Cortex of kidney (tissue), 1 donor: ENCODE measurements at places on chromosomes 12 and 14.

DNA sequence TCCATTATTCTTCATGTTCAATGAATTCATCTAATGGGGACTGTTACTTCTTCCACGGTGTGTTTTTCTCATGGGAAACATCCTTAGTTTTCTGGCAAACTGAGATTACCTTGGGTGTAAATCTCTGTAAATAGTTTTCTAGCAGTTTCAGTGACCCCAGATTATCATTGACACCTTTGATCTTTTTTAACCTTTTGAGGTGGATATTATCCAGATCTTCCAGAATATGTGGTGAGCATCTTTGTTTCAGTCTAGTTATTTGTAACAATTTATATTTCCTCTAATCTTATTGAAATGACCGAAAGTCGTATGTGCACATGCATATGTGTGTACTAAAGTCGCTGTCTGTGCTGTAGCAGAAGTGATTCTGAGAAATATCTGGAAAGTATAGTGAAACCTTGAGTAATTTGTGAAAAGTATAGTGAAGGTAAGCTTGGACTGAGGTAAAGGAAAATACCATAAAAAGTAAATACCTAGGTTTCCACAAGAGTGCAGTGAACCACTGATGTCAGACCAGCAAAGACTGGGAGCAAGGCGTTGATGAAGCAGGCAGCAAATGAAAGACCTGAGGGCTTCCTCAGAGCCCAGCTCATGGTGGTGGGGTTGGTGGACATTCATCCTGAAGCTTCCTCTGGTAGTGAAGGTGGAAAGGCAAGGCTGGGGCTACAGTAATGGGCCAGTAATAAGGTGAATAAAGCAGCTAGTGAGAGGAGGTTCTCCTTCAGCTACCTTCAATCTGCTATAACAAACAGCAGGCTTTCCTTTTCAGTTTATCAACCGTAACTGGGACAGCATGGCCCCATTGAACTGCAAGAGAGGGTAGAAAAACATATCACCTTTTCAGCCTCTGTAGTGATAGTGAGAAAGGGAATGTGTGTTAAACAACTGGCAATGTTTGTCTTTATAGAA is 480.2 kb upstream of the FBXO33 start:
- no peak for DNase-seq

DNA sequence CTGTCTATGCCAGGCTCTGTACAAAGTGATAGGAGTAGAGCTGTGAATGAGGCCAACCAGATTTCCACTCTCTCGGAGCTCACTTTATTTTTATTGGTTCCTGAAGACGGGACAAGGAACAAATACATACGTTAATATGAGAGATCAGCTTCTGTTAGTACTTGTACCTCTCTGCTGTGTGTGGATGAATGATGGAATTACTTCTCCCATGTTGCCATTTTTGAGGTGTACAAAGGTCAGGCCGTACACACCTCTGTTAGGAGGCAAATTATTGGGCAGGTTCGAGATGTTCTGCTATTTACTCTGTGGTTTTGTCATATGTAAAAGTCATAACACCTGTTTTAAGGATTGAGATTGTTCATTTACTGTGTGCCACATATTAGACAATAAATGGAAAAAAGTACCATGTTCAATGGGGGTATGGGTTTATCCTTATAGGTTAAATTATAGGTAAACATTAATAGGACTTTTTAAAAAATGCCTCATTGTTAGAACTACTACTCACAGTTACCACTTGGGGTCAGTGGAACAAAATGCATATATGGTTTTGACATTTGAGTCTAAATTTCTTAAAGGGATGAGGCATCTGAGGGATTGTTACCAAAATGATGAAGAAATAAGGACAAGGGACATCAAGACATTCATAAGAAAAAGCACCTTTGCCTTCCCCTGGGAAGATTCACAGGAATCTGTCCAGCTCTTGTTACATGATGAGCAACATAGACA is 26.9 kb downstream of the WBP11 start:
- DNase-seq, result no peak

DNA sequence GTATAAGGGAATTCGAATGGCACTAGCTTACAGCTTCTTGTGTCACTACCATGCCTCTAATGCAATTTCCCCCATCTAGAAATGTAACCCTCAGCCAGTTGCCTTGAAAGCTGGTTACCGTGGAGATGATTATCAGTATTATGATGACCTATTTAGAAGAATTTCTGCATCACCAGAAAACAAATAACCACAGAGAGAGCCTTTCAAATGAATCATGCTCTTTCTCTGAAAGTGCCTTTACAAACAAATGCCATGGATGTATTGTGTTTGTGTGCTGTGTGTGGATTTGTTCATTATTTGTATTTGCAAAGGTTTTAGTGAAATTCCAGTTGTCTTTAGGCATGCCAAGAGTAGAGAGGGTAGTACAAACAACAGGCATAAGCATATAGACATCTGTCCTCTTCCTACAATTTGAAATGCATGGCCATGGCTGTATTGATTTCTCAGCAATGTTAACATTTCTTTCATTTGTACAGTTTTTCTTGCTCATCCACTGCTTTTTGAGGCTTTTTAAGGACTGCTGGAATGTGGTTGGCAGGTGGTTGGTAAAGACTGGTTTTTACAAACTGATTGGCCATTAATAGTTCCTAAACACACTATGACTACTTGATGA is 266.5 kb downstream of the PAWR start:
- no peak for DNase-seq

DNA sequence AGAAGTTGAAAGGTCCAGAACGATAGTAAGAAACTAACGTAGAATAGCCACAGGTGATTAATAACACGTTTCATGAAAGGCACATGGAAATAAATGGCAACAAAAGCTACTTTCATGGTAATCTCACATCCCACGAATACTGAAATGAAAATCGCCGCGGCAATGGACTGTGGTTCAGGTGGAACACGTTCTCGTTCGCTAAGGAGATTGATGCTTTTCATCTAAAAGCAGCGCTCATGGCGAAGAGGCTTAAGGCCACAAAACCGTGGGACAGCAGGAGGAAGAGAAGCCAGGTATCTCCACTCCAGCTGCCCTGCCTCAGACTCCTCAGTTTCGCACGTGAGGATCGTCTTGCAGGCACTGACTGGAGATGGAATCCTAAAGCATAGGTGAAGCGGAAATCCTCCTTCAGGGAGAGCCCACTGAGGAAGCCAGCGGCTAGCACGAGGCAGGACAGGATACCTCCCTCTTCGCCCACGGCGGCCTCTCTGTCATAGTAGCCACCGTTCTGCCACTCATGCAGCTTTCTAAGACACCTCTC is 696 bp upstream of the GPHN start:
- DNase-seq, result no peak

DNA sequence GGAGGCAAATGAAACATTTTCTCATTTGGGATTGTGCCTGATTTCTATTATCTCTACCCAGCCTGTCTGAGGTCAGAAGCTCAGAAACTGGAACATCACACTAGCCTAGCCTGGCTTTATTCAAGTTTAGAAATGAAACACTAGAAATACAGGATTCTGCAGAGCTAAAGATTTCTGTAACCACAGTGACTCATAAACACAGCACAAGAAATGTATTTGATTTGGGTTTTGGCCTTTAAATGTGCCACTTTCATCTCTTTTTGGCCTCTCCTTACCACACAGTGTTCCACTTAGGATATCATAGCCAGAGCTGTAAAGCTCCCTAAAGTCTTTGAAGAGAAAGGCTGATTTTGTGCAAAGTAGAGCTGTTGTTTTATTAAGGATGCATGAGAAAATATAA is 307.5 kb downstream of the EMP1 start:
- no peak for DNase-seq

GRCh38 chr14:38137005-38137404 is 70.7 kb upstream of the SSTR1 start:
- no peak for DNase-seq

GRCh38 chr14:105490572-105491365 is at the start of gene TEDC1:
TEDC1 (plus strand) TSS chr14:105491246; CDS start chr14:105491376, 130 bp downstream.
- peak; percentile 98 for DNase-seq

DNA sequence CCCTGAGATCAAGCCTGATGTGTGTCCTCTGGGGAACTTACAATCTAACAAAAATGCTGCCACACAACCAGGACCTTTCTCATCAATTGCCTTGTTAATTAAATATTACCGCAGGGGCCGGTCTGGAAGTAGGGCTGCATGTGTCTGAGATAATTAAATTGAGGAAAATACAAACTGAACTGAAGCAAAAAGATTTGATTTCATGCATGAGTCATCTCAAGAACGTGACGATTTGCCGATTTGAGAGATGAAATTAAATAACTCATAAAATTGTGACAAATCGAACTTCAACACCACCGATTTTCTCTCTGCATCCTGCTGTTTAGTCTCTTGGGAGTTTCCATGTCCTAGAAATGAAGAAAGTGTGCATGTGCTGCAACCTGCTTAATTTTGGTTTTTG is 94.6 kb upstream of the DAAM1 start:
- no peak for DNase-seq

GRCh38 chr14:102758087-102758486 is 19.2 kb upstream of the TRAF3 start:
- no peak for DNase-seq
